ENCODE measurements at places on chromosomes 5 and 9.

DNA sequence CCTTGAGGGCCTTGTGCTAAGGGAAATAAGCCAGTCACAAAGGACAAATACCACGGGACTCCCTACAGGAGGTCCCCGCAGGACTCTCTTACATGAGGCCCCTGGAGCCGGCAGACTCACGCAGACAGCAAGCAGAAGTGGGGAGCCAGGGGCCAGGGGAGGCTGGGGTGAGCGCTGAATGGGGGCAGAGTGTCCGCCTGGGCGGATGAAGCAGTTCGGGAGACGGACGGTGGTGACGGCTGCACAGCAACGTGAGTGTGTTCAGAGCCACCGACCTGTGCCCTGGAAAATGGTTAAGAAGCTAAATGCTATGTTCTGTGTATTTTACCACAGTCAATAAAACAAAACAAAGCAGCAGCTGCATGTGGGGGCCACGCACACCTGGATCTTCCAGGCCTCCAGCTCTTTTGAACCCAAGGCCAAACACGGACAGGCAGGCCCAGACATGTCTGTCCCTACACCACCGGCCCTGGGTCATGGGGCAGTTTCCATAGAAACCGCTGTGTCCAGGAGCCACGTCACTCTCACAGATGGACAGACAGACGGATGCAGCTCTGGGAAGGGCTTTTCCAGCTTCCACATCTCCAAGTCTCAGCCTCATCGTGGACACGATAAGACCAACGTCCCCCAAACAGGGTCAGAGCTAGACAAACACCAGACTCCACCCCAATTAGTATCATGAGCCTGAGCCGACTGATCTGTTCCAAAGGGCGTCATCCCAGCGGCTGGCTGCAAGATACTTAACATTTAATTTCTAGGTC lies 103.9 kb downstream of the VAV2 start:
- no peak for DNase-seq

DNA sequence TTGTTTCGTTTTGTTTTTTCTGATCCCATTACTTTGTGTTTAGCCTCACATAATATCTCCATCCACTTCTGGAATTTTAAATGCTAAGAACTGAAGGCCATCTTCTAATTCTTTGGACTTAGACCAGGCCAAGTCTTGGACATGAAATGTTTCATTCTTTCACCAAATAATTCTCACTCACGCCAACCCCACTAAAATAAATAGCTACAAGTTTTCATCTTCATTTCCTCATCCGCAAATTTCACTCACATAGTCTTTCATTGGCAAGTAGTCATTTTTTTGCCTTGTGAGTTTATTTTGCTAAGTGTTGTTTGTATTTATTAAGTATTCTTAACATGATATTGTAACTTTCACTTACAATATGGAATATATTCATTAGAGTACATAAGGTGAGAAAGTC lies 1188.6 kb upstream of the SEMA6A start:
- no peak for DNase-seq

DNA sequence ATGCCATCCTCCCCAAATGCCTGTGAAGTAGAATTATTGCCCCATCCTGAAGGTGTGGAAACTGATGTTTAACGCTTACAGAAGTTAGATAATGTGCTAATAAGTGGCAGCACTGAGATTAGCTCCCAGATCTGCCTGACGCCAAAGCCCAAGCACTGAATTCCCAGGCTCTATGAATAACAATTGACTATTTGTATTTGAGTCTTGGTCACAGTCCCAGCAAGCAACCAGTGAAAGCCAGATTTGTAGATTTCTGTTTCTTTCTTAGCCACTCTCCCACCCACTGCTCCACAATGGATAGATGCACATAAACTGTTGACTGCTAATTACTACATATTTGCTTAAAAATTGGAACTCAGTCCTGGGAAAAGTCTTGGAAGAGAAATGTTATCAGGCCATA lies 34.4 kb downstream of the FAM240B start:
- no peak for DNase-seq

DNA sequence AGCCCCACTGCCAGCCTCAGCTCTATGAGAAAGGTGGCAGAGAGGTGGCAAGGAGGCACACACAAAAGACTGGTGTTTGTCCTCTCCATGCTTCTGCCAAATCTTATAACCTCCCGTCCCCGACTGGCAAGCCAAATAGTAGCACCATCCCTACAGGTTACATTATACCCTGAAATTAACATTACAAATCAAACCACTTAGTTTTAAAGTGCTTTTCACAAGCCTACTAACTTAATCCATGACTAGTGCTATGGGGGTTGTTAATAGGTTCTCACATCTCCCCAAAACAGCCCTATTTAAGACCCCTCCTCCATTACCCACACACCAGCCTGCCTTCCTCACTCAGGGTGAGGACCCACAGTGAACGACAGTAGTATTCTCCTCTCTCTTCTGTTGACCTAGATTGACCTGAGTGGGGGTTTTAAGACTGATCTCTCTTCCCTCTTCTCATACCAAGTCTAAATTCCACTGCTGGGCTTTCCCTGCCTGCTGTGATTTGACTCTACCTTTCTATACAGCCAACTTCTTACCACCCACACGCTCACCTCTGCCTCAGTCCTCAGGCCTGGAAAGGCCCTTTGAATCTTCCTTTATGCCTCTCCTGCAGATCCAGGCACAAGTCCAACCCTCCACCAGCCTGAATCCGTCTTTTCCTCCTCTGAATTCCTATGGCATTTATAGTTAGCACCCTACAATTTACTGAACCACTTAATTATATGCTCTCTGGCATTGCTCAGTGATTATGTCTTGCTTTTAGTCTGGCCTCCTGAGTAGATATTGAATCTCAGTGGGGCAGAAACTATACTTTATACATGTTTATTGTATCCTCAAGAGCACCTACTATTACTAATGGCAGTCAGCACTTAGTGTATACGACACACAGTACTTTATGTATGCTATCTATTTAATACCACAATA lies 116.1 kb downstream of the TMEM174 start:
- no peak for DNase-seq

DNA sequence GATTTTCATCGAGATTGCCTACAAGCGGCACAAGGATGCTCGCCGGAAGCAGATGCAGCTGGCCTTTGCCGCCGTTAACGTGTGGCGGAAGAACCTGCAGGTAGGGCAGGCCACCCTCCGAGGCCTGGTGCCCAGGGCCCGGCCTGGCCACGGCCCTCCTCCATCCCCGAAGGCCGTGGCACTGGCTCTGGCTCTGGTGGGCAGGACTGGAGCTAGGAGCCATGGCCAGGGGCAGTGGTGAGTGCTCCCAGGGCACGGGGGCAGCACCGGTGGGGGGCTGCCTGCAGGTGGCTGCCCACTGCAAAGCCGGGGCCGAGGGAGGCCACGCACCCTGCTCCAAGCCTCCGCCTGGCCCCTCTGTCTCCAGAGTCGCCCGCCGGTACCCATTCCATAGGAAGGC lies 6.0 kb downstream of the LRRC26 start:
- no peak for DNase-seq

GRCh38 chr5:402615-403359 lies 40.2 kb upstream of the EXOC3 start:
- no peak for DNase-seq

DNA sequence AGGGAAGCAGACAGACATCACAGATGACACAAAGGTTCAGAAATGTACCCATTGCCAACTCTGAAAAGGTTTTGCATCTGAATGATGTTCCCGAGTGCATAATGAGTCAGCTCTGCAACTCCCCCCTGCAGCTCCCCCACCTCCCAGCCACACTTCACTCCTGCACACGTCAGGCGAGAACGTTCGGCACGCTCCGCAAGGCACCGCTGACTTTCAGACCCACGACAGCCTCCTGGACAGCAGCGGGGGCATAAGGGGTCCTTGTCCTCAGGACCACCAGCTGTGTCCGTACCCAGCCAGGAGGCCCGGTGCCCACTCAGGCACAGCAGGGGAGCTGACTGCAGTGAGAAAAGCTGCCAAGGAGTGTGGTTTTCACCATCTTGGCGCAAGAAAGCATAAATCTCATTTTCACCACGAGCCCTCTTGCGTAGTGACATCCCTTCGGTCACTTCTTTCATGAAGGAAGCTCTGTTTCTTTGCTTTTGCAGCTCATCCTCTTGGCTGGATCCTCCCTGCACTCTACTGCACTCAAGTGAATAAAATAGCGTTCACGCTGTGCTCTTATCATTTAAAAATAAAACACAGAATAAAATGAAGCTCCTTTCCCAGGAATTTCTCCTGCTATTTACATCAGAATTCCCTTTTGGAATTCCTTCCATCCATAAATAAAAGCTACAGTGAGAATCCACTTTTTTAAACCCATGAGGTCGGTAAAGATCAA lies 9.9 kb downstream of the GFPT2 start:
- peak; percentile 58 for DNase-seq

- peak; percentile 3 for DNase-seq
These were observed 80.6 kb downstream of the WNK2 start for GRCh38 chr9:93264338-93265125.

DNA sequence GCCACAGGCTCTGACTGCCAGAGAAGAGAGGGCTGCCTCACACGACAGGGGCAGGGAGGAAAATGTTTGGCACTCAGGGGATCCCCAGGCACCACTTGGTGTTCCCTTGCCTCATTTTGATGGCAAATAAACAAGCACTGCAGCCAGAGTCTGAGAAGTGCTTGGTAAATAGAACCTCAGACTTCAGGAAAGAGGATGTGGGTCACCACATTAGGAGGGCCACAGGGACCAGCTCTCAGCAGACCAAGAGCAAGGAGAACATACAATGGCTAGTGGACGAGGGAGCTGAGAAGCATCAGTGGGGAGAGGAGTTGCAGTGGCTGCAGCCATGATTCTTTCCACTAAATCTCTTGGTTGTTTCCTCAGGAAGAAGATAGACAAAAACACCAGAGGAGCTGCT lies 413.9 kb downstream of the GADD45G start:
- no peak for DNase-seq

GRCh38 chr5:142403583-142403982 lies 78.8 kb upstream of the SPRY4 start:
- no peak for DNase-seq
